Left lung (tissue), 14 donors: ENCODE measurements at places on chromosomes 6 and 20. TPM values are rescaled to one million over a fixed set of nuclear protein-coding genes. Genes with fewer than 3 reads are reported as not detected.

The VGLL2 gene
- not detected for total RNA-seq

The POLR1H gene
- total RNA-seq = 24.7 TPM

GRCh38 chr20:64109831-64110391 is 2.5 kb upstream of the NPBWR2 start:
- DNase-seq = peak; percentile 13

The PAK5 gene
- total RNA-seq = not detected

The CRISP3 gene
- total RNA-seq = not detected

The MRPS10 gene
- 30.8 TPM for total RNA-seq

GRCh38 chr6:147205690-147206600 is 1.7 kb downstream of the STXBP5 start:
- DNase-seq = no peak
